Hematopoietic multipotent progenitor cell treated with erythropoietin and hydrocortisone succinate and interleukin-3 and kit ligand, for 8 days (in vitro differentiated cells): ENCODE measurements at places on chromosomes 12 and 14.

GRCh38 chr14:38278035-38278434, 22.1 kb upstream of the CLEC14A start:
- DNase-seq, result no peak

DNA sequence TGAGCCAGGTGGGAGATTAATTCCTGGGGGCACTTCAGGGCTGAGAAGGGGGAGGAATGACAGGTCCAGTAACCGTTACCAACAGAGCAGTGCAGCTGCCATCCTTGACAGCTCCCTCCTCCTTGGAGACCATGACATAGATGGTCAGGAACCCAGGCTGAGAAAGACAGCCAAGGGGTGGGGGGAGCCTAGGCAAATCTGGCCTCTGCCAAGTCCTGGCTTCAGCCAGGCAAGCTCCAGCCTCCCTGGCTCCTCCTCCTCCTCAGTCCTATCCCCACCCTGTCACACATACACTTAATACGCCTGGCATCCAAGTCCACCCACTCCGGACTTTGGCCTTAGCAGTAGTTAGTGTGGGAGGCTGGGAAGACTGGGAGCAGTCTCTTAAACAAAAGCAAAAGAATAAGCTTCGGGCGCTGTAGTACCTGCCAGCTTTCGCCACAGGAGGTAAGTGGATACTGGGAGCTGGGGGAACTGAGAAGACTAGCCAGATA, at the start of gene RDH5:
RDH5 (plus strand) TSS at position 323 of the 494 bp plus-strand sequence. CDS start 792 bp downstream, outside the sequence.
- DNase-seq, result no peak

DNA sequence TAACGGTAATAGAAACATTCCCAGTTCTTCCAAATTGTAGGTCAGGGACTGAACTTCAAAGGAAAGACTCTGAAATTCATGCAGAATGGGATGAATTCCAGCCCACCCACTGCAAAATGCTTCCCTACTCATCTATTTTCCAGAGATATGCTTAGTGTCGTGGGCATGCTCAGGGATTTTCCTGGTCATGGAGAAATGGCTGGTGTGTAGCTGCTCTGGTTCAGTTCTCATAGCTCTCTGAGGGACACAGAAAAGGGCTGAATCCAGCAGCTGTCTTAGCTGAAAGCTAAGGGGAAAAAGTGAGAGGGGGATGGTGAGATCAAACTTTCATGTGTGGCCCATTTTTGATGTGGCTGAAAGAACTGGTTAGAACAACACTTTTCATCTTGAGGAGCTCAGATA, 72.9 kb upstream of the KRAS start:
- DNase-seq, result no peak

DNA sequence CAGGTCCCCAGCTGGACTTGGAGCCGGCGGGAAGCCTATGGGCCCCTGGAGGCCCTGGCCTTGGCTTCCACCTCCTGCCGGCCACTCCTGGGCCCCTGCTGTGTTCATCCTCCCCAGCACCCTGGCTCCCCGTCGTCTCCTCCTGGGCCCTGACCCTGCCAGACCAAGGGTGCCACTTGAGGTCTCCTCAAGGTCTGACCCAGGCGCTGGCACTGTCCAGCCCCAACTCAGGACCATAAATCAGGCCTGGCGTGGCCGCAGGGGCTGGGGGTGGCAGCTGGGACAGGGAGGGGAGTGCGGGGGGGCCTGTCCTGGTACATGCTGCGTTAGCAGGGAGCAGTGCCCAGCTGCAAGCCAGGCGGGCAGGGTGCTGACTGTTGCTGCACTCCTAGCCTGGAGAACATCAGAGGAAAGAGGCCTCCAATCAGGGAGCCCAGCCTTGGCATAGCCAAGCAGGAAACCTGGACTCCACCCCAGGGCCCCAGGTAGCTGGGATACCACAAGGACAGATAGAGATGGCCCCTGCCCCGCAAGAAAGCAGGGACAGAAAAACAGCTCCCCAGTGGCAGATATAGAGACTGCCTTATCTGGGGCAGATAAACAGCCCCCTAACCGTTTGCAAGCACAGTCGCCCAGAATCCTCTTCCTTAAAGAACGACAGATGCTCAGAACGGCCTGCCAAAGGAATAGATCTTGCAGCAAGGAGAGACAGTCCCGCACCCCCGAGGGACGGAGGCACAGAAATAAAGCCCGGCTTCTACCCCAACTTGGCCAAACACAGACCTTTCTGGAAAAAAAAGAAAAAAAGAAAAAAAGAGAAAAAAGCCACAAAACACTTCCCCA, 6.5 kb upstream of the ATG101 start:
- DNase-seq, result peak; percentile 46

DNA sequence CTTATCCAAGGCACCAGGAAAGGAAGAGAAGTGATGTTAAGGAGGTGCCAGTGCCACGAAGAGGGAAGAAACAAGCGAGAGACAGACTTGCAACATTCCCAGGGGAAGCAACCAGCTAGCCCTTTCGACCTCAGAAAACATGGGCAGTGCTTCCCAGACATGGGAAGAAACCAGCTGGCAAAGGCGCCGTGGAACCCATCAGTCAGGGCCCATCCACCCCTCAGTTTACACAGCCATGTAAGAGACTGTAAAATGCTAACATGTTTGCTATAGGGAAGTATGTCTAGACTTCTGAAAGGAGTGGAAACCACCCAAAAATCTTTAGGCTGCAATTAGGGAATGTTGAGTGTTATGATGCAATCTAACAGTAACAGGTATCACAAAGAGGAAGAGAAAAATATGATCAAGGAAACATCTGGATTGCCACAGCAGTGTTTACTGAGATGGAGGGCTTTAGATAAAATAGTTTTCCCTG, 26.3 kb downstream of the ANAPC5 start:
- DNase-seq, result no peak

- DNase-seq, result no peak
Observed at GRCh38 chr12:27866373-27867101, 86.5 kb upstream of the MANSC4 start.

DNA sequence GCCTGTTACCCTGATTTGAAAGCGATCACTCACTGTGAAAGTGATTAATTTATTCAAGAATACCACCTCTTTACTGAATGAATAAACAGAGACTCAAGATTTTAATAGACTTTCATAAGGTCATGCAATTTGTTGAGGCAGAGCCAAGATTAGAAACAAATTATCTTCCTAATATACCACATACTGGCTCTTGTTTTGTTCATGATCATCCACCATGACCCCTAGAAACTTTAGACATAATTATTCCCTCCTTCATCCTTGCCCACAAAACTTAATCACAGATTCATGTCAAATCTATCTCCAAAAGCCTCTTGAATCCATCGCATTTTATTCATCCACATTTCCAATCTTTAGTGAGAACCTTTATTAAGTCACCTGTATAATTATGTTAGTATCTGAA, 152.3 kb downstream of the ATXN7L3B start:
- DNase-seq, result no peak

DNA sequence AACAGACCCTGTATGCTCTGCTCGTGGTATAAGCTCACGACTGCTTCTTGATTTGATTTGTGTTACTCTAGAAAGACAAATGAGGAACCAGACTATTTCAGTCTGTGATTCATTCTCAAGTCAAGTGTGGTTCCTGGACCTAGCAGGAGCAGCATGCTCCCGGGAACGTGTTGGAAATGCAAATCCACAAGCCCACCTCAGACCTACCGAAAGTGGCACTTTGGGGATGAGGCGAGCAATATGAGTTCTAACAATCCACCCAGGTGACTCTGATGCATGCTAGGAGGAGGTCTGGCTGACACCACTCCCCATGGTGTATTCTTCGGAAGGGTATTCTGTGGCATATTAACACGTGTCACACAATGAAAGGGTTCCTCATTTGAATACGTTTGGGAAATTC, 59.5 kb upstream of the TMX1 start:
- no peak for DNase-seq

- no peak for DNase-seq
Observed at GRCh38 chr12:115869604-115870003, 407.9 kb downstream of the MED13L start.

GRCh38 chr12:26841085-26841484, 8.1 kb upstream of the ITPR2 start:
- no peak for DNase-seq

- no peak for DNase-seq
Observed at GRCh38 chr12:82047446-82047845, 288.3 kb upstream of the PPFIA2 start.

DNA sequence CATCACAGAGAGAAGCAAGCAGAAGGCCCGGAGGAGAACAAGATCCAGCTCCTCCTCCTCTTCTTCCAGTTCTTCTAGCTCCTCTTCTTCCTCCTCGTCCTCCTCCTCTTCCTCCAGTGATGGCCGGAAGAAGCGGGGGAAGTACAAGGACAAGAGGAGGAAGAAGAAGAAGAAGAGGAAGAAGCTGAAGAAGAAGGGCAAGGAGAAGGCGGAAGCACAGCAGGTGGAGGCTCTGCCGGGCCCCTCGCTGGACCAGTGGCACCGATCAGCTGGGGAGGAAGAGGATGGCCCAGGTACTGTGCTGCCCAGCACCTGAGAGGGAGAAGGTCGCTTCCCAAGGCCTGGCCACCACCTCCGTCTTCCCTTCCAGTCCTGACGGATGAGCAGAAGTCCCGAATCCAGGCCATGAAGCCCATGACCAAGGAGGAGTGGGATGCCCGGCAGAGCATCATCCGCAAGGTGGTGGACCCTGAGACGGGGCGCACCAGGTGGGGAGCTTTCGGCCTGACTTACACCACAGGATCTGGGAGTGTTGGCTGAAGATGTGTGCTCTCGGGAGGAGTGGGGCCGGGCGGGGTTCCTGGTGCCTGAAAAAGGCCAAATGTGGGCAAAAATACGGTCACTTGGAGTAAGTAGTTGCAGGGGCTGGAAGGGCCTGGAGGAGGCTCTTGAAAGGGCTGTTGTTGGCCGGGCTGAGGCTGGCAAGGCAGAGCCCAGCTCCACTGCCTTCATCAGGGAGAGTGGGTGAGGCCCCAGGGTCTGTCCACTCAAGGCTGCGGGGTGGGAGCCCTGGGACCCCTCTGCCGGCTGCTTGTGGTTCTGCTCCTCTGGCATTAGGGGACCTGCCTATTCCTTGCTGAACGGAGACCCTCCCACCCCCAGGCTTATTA, 1.4 kb downstream of the ARL6IP4 start:
- DNase-seq, result no peak

GRCh38 chr12:99745895-99746294, 98.3 kb downstream of the GARIN6 start:
- DNase-seq, result no peak

DNA sequence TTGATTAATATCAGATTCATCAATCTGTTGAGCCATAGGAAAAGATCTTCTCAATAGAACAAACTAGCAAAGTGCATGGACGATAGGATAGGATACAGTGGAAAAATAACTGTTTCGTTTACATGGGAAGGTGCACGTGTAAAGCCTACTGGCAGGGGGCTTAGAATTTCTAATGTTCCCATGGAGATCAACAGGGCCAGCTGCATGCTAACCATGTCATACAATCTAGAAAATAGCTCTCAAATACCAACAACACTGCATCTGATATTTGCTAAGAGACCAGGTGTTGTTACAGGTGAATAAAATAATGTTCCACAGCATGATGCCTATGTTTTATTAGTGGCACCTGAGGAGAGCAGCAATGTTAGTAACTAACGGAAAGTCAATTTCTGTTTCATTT, 72.5 kb downstream of the ACSS3 start:
- no peak for DNase-seq

GRCh38 chr12:96044017-96044942, 8.9 kb upstream of the LTA4H start:
- no peak for DNase-seq

- peak; percentile 48 for DNase-seq
Observed at GRCh38 chr14:90397425-90398314, 841 bp downstream of the CALM1 start.

- DNase-seq, result peak; percentile 62
Observed at GRCh38 chr12:1691123-1692007, 495 bp downstream of the ADIPOR2 start.

DNA sequence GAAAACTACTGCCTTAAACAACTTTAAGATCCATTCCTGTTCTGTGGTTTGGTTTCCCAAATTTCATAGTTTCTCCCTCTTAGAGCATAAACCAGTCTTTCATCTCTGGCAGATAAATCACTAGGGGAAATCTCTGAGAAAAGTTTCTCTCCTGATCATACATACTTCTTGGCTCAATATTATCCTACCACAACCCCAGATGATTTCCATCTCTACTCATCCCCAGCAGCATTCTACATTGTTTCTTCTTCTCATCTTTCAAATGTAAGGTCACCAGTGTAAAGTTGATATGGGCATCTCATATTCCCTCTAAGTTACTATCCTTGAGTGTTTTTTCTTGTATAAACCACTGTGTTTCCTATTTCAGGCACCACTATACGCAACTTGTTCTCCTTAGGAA, 45.9 kb upstream of the PLEKHG7 start:
- DNase-seq, result no peak

GRCh38 chr14:71143381-71144290, 236.4 kb downstream of the PCNX1 start:
- no peak for DNase-seq

DNA sequence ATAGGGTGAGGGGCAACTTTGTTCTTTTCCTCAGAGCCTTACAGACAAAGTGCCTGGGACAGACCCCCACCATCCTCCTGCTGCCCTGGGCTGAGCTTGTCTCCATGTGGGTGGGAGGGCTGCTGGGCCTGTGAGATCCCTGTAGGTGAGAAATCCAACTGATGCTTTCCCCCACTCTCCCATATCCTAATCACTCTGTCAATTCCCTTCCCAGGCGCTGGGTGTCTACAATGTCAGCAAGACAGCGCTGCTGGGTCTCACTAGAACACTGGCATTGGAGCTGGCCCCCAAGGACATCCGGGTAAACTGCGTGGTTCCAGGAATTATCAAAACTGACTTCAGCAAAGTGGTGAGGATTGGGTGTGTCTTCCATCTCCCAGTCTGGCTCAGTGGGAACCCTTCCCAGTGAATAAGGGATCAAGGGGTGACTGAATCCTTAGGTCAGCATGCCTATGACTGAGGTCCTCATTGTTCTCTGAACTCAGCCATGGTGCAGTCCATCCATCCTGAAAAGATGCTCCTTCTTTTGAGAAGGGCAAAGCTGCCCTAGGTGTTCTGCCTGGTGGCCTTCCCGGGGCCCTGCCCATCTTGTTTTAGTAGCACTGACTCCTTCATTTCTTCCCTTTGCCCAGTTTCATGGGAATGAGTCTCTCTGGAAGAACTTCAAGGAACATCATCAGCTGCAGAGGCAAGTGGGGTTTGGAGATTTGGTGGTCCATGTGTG, 8.2 kb downstream of the DHRS2 start:
- DNase-seq, result no peak

DNA sequence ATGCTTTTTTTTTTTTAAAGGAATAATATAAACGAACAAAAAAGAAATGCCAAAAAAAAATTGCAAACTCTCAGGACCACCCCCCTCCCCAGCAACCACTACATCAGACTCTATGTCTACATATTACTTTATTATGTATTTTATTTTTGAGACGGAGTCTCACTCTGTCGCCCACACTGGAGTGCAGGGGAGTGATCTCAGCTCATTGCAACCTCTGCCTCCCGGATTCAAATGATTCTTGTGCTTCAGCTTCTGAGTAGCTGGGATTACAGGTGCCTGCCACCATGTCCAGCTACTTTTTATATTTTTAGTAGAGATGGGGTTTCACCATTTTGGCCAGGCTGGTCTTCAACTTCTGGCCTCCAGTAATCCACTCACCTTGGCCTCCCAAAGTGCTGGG, 22.9 kb downstream of the HECTD4 start:
- no peak for DNase-seq
